Peyer's patch (tissue), 4 donors: ENCODE measurements at places on chromosomes 12 and 14. TPM values are rescaled to one million over a fixed set of nuclear protein-coding genes. Genes with fewer than 3 reads are reported as not detected.

The CLMN gene
- total RNA-seq, result 36.6 TPM

- H3K4me1 ChIP-seq, result peaks cover 9% of the 10 kb centered on the region
- peak overlapping the region; percentile 25 for H3K27ac ChIP-seq
- H3K4me3 ChIP-seq, result no peak overlapping the region
- no peaks in the 10 kb centered on the region for H3K27me3 ChIP-seq
These were observed 84.2 kb downstream of the GCH1 start for GRCh38 chr14:54818201-54819133.

The KRT8 gene
- 2,148 TPM for total RNA-seq

GRCh38 chr12:52347016-52347415 is 20.3 kb downstream of the KRT85 start:
- H3K4me1 ChIP-seq, result no peaks in the 10 kb centered on the region
- no peak for DNase-seq
- H3K36me3 ChIP-seq, result no peaks in the 10 kb centered on the region
- H3K27me3 ChIP-seq, result no peaks in the 10 kb centered on the region
- no peak overlapping the region for H3K27ac ChIP-seq
- H3K4me3 ChIP-seq, result no peak overlapping the region

DNA sequence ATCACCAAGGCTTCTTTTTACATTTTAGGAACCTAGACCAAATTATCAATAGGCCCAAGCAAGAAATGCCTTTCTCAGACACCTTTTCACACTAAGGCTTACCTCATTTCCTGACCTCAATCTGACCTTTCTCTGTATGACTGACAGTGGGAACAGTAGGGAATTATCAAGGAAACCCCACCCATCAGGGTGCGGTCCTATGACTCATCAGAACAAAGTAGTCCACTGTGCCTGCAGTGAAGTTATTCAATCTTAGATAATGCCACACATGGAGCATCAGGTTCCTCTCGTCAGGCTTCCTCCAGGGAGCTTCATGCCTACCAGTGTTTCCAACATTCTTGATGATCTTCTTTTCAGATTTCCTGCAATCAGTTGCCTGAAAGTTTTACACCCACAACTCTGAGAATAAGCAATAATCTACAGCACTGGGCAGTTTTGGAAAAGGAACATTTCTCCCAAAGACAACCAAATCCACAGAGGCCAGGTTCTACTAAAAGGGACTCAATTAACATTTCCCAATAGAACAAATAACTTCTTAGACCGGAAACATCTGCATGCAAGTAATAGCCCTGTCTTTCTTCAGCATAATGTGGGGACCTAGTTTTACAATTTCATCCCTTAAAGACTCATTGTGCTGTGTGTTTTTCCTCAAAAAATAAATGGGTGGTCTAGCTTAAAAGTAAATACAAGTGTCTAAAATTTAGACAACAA is 35.9 kb upstream of the TMTC2 start:
- H3K27me3 ChIP-seq, result no peaks in the 10 kb centered on the region
- no peaks in the 10 kb centered on the region for H3K4me1 ChIP-seq
- no peak overlapping the region for H3K27ac ChIP-seq
- no peaks in the 10 kb centered on the region for H3K36me3 ChIP-seq
- H3K4me3 ChIP-seq, result no peak overlapping the region
- no peak for DNase-seq

DNA sequence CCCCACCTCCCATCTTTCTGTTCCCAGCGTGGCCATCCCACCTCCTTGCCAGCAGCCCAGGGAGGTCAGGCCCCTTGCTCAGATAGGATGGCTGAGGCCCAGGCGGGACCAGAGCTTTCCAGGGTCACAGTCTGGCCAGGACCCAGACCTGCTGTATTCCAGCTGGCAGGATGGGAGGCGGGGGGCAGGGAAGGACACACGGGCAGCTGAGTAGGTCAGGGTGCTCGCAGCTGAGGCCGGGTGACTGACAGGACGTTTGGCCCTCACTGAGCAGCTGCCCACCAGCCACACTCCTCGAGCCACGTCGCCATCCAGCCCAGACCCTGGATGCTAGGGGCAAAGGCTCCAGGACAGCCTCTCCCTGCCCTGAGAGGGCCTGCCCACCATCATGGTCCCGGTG is 4.0 kb downstream of the NUDT14 start:
- no peak for DNase-seq
- H3K27ac ChIP-seq, result no peak overlapping the region

DNA sequence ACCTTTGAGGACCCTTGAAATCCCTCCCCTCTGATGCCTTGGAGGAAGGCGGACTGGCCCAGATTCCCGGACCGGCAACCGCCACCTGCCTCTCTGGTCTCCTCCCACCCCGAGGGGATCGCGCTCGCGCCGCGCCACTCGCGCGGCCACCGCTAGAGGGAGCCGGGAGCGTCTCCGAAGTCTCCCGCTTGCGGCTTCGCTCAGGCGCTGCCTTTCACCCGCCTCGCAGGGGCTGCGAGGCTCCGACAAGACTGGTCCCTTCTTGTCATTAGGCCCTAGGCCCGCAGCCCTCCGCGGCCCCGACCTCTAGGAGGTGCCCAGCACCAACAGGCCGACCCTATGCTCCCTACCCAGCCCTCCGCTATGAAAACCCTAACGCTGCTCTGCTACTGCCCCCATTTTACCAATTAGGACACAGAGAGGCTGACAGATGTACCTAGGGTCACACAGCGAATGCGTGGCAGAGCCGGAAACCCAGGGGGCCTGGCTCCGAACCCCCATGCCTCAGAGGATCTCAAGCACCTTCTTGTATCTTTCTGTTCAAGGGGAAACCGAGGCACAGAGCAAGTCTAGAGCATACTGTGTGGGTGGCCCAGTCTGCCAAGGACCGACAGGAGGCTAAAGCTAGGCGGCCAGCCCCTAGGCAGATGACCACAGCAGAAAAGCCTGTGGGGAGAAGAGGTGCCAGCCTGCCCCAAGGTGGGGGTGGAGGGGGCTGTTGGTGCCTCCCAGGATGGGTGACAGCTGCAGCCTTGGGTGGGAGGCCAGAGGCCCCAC is 21.4 kb upstream of the VSX2 start:
- no peaks in the 10 kb centered on the region for H3K27me3 ChIP-seq
- H3K36me3 ChIP-seq, result no peaks in the 10 kb centered on the region
- no peak overlapping the region for H3K27ac ChIP-seq
- DNase-seq, result peak; percentile 24
- H3K4me1 ChIP-seq, result no peaks in the 10 kb centered on the region
- H3K4me3 ChIP-seq, result no peak overlapping the region

DNA sequence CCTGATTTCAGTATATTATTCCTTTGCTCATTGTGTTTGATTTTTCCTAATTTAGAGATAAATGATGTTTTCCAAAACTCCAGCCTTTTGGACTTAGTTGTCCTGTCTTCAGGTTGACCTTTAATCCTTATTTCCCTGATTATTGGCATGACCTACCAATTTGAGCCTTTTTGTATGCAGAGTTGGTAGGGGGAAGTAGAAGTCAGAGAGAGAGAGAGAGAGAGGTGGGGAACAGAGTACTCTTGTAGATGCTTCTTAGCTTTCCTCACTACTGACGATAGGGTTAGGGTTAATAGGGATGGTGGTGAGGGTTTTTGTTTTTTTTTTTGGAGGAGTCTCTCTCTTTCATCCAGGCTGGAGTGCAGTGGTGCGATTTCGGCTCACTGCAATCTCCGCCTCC is 38.6 kb downstream of the TBC1D15 start:
- no peaks in the 10 kb centered on the region for H3K27me3 ChIP-seq
- no peak for DNase-seq
- H3K27ac ChIP-seq, result no peak overlapping the region
- peaks cover 43% of the 10 kb centered on the region for H3K36me3 ChIP-seq
- H3K4me1 ChIP-seq, result no peaks in the 10 kb centered on the region

DNA sequence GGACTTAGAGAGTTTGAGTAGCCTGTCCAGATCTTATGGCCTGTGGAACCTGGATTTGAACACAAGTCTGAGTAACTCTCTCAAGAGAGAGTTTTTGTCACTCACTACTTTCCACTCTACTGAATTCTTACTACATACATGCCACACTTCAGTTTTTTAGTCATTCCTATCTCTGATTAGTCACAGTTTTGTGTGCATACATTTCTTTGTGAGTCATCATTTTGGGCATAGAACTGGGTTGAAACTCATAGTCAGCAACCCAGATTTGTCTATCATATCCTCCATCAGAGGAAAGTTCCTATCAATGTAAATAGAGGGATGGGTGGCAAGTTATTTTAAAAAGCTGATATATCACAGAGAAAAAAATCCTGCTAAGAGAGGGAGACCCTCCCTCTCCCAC is 42.9 kb downstream of the FLRT2 start:
- no peak for DNase-seq
- no peak overlapping the region for H3K27ac ChIP-seq
- no peaks in the 10 kb centered on the region for H3K4me1 ChIP-seq
- no peak overlapping the region for H3K4me3 ChIP-seq
- H3K27me3 ChIP-seq, result no peaks in the 10 kb centered on the region

DNA sequence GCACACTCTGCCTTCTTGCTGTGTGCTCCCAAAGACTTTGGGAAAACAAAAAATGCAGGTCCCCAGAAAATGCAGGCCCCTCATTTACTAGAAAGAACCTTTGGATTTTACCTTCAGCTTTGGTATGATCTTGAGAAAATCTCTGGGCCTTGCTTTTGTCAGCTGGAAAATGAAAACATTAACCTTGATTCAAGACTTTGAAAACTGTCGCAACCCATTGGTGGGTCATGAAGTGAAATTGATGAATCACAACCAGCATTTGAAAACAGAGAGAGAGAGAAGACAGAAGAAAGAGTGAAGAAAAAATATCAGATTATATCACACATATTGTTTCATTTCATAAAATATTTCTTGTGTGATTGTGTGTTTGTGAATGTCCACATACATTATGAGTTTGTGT is 322.5 kb downstream of the ZFP36L1 start:
- H3K4me1 ChIP-seq, result peaks cover 5% of the 10 kb centered on the region
- no peaks in the 10 kb centered on the region for H3K36me3 ChIP-seq
- no peaks in the 10 kb centered on the region for H3K27me3 ChIP-seq
- no peak overlapping the region for H3K27ac ChIP-seq

The GUCY2C gene
- total RNA-seq, result 137 TPM

The STAC3 gene
- 1.9 TPM for total RNA-seq
